Cardiac septum (tissue), 1 donor: ENCODE measurements at places on chromosomes 1 and 21.

GRCh38 chr1:174535207-174535606 is 87.4 kb downstream of the GPR52 start:
- no peak for DNase-seq

- peak; percentile 26 for DNase-seq
Measured at GRCh38 chr1:2595261-2595811, 8.8 kb downstream of the PRXL2B start.

DNA sequence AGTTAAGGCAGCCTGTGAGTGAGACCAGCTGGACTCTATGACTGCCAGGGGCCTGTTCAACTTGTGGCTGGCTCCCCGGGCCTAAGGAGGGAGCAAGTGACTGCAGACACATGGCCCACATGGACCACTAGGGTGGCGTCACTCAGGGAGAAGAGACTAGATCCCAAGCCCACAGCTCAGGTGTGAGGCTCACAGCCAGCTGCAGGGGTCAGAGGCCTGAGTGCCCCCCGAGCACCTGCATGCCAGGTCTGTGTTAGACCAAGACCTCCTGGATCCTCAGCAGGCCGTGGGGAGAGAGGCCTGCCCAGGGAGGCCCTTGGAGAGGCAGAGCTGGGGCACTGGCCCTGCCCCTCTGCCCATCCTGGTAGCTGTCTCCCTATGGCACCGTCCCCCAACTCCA is 142.4 kb upstream of the RUNX3 start:
- peak; percentile 38 for DNase-seq

DNA sequence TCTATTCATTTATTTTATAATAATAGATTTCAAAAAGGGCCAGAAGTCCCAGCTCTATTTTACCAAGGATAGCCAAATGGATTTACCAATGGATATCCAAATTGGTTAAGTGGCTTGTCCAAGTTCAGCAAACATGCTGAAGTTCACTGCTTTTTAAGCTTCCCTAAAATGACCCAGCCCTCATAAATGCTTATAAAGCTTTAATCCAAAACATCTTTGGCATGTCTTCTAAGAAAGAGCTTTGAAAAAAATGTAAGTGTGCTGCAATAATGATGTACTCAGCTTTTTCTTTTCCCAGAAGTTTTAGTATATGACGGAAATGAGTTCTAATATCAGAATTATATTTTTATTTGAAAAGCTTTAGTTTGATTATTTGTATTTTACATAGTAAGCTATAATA is 451.5 kb upstream of the ADAMTS5 start:
- DNase-seq: no peak

DNA sequence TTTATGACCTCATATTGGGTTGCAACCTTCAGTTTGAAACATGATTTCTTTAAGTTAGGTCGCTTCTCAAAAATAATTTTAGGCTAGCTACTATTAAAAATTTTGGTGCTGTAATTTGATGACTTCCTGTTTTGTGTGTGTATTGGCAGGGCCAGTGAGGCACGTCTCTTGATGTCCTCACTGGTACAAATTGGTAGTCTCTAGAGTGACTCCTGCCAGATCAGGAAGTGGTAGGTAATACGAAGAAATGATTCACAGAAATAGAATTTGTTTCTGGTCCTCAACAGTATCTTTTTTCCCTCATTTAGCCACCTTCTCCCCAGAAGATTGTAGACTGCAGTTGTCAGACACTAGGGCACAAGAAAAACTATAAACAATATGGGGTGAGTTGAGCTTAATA is 120.9 kb upstream of the KIAA1614 start:
- no peak for DNase-seq

- DNase-seq: no peak
Measured at GRCh38 chr1:13782634-13783360, 82.8 kb downstream of the PRDM2 start.

GRCh38 chr1:42138586-42138985 is 14.6 kb upstream of the GUCA2B start:
- DNase-seq: no peak
